ENCODE measurements at places on chromosomes 1 and 21.

- H3K36me3 ChIP-seq, result no peaks in the 10 kb centered on the region
- H3K4me1 ChIP-seq, result no peaks in the 10 kb centered on the region
- no peaks in the 10 kb centered on the region for H3K27me3 ChIP-seq
Measured at GRCh38 chr1:230894032-230894431, 25.7 kb upstream of the C1orf198 start.

GRCh38 chr21:44980562-44981489 is 41.0 kb downstream of the SLX9 start:
- no peaks in the 10 kb centered on the region for H3K36me3 ChIP-seq
- no peak overlapping the region for H3K27ac ChIP-seq
- H3K4me3 ChIP-seq, result no peak overlapping the region
- DNase-seq, result no peak
- H3K4me1 ChIP-seq, result no peaks in the 10 kb centered on the region
- no peaks in the 10 kb centered on the region for H3K27me3 ChIP-seq

DNA sequence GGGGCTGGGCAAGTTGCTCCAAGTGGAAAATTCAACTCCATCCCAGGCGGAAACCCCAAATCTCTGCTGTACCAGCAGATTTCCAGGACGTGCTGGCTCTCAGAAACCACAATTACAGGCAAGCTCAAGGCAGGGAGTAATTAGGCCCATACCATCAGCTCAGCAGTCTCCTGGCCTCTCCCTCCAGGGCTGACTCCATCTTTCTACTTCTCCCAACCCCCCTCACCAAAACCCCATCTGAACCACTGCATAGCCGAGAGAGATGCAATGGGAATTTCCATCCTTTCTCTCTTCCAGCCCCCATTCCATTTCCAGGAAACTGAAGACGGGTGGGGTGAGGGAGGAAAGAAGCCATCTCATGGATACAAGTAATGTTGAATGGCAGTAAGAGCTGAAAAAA is 41.2 kb downstream of the ARHGEF11 start:
- no peak for DNase-seq
- H3K4me1 ChIP-seq, result no peaks in the 10 kb centered on the region
- no peak overlapping the region for H3K27ac ChIP-seq
- H3K27me3 ChIP-seq, result no peaks in the 10 kb centered on the region

DNA sequence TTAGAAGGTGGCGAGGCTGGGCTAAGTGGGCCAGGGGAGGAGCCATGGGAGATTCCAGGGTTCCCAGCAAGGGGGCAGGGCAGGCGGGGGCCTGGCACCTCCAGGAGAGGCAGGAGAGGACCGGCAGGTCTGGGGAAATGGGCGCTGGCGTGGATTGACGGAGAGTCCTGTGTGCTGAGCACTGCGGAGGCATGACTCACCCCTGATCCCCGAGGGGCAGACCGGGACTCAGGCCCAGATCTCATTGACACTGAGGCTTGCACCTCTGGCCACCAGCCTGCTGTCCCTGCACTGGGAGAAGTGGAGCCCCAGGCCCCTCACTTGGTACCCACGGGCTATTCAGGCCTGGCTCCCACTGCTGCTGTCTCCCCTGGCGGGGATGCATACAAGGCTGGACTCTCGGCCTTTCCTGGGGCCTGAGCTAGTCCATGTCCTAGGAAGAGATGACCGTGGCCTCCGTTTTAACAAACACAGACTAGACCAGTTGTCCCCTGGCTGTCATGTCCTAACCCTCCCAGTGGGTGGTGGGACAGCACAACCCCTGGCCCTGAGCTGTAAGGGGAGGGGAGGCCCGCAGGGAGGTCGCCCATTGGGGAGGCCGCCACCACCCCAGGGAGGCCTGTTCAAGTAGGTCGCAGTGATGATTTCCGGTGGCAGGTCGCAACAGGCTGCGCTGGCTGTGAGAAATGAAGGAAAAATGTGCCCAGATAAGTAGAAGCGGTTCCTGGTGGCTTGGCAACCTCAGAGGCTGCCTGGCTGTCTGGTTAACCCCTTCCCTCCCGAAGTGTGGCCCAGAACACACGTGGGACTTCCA is 39.7 kb downstream of the RIPK4 start:
- H3K36me3 ChIP-seq, result no peaks in the 10 kb centered on the region
- no peak for DNase-seq
- no peaks in the 10 kb centered on the region for H3K4me1 ChIP-seq
- H3K4me3 ChIP-seq, result no peak overlapping the region

- H3K27me3 ChIP-seq, result no peaks in the 10 kb centered on the region
- H3K27ac ChIP-seq, result no peak overlapping the region
- no peaks in the 10 kb centered on the region for H3K36me3 ChIP-seq
- no peak for DNase-seq
- no peak overlapping the region for H3K4me3 ChIP-seq
Measured at GRCh38 chr1:183003203-183003602, 20.0 kb upstream of the LAMC1 start.

- no peaks in the 10 kb centered on the region for H3K36me3 ChIP-seq
- no peak for DNase-seq
- H3K4me1 ChIP-seq, result no peaks in the 10 kb centered on the region
- H3K4me3 ChIP-seq, result no peak overlapping the region
- H3K27ac ChIP-seq, result no peak overlapping the region
Measured at GRCh38 chr1:8189931-8190483, 127.9 kb upstream of the SLC45A1 start.

DNA sequence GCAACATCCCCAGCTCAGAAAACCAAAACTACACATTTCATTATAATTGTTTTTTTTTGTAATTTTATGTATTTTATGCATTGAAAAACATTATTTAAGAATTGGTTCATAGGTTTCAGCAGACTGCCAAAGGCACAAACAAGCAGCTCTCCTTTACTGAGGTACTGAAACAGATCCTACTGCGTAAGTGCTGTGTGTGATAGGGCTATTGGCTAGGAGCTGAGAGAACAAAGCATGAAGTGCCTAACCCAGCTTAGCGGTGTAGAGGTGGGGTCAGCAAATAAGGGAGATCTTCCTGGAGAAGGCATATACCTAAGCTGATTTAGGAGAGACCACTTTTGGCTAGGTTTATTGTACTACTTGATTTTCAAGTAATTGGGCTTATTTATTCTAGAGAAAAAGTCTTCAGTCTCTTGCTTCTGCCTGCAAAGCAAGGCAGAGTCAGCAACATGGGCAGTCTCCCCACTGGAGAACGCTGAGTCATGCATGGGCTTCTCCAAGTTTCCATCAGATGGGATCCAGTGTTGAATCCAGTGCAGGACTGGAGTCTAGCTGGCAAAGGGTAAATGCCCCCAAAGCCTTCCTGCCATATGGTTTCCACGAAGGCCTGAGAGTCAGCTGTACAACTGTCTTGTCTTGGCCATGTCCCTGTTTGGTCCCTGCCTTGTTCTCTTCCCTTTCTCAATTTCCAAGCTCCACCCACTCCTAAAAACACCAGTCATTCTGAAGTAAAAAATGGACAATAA is 18.0 kb upstream of the YTHDF2 start:
- H3K4me3 ChIP-seq, result no peak overlapping the region
- DNase-seq, result no peak
- no peaks in the 10 kb centered on the region for H3K4me1 ChIP-seq
- H3K27me3 ChIP-seq, result no peaks in the 10 kb centered on the region

DNA sequence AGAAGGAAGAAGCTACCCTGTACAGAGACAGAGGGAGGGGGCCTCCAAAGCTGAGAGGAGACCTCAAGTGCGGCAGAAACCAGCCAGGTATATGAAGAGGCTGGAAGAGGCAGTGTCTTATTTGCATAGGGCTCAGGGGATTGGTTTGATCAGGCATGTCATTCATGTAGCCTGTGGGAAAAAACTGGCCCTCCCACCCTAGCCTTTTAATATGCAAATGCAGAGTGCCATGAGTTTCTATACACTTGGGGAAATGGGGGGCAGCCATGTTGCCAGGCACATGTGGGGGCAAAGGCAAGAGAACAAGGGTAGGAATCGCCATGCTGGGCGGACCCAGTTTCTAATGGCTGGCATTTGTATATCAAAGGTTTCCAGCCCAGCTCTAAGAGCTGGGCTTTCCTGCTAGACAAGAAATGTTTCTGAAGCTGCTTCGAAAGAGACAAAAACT is 172.7 kb downstream of the RASAL2 start:
- H3K4me3 ChIP-seq, result no peak overlapping the region
- no peak for DNase-seq
- H3K27me3 ChIP-seq, result no peaks in the 10 kb centered on the region
- H3K4me1 ChIP-seq, result no peaks in the 10 kb centered on the region
- H3K27ac ChIP-seq, result no peak overlapping the region

GRCh38 chr1:205091043-205091740 is 6.9 kb upstream of the TMEM81 start:
- DNase-seq, result no peak
- H3K27me3 ChIP-seq, result no peaks in the 10 kb centered on the region
- peaks cover 46% of the 10 kb centered on the region for H3K36me3 ChIP-seq

DNA sequence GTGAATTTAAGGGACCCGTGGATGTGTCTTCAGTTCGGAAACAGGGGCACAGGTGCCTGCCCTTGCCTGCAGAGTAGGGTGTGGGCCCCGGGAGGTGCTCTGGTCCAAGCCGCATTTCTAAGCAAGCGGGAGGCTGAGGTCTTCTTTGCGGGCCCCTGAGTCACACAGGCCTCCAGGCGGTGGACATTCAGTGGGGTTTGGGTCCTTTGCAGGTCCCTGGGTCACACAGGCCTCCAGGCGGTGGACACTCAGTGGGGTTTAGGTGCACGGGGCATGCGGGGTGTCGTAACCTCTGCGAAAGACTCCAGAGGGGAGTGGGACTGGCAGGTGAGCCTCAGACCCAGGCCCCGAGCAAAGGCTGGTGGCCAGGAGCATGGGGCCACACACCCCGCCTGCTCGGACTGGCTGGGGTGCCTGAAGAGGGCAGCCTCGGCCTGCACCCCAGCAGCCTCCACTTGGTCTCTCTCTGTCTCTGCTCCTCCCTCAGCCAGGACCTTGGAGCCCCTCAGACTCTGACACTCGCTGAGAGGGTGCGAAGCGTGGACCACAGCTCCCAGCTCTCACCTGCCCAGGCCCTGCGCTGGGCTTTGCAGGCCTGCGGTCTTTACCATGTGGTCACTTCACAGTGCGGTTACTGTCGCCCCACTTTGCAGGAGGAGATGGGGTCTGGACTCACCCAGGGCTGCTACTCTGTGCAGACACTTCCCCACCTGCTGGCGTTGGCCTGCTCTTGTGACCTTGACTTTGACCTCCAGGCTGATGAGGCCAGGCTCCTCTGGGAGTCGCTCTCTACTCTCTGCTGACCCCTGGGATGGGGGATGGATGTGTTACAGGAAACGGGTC is 6.0 kb upstream of the AGPAT3 start:
- no peaks in the 10 kb centered on the region for H3K36me3 ChIP-seq
- H3K4me3 ChIP-seq, result no peak overlapping the region
- no peaks in the 10 kb centered on the region for H3K27me3 ChIP-seq
- H3K4me1 ChIP-seq, result no peaks in the 10 kb centered on the region
- no peak overlapping the region for H3K27ac ChIP-seq

DNA sequence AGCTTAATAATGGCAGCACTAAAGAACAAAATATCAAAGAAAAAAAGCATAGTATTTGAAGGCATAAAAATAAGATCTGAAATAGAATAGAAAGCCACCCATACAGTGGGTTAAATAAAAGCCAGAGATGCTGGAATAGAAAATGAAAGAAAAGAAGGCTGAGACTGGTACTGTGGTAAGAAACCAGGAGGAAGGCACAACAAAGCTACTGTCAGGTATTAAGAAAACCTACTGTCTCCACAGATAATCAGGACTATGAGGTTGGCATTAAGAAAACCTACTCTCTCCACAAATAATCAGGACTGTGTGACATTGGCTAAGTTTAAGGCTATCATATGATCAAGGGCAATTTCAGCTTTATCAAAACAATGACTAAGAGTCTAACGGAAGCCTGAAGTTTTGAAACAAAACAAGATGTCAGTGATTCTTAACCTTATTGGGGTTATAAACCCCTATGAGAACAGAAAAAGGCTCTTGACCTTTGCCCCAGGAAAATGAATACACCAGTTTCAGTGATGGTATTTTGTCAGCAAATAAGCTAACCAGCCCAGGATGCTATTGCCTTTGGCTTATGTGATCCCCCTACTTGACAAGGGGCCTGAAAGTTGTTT is 24.4 kb downstream of the MCOLN2 start:
- peaks cover 18% of the 10 kb centered on the region for H3K4me1 ChIP-seq
- H3K4me3 ChIP-seq, result no peak overlapping the region
- DNase-seq, result no peak
- H3K27me3 ChIP-seq, result no peaks in the 10 kb centered on the region

DNA sequence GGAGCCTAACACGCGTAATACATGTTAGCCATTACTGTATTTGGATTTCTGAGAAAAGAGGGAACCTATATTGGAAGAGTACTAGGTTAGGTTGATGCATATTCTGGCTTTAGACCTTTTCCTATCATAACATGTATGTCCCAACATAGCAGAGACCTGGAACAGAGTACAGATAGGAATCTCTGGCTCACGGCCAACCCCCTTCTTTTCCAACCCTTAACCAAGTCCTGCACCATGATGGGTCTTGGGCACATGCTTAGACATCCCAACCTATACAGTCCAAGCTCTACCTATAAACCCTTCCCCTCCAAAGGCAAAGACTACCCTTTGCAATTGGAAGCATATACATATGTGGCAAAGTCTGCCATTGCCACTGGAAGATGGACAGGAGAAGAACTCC is 227.9 kb downstream of the TM2D1 start:
- H3K4me1 ChIP-seq, result no peaks in the 10 kb centered on the region
- H3K4me3 ChIP-seq, result no peak overlapping the region
- H3K36me3 ChIP-seq, result no peaks in the 10 kb centered on the region
- no peak for DNase-seq
- no peaks in the 10 kb centered on the region for H3K27me3 ChIP-seq
- no peak overlapping the region for H3K27ac ChIP-seq

GRCh38 chr1:100359139-100359538 is 6.8 kb downstream of the CDC14A start:
- peaks cover 3% of the 10 kb centered on the region for H3K36me3 ChIP-seq
- no peak overlapping the region for H3K4me3 ChIP-seq
- H3K4me1 ChIP-seq, result peaks cover 81% of the 10 kb centered on the region
- no peak for DNase-seq

GRCh38 chr1:29845910-29846309 is 609.6 kb downstream of the PTPRU start:
- no peaks in the 10 kb centered on the region for H3K36me3 ChIP-seq
- no peaks in the 10 kb centered on the region for H3K27me3 ChIP-seq
- no peak overlapping the region for H3K4me3 ChIP-seq
- no peak overlapping the region for H3K27ac ChIP-seq
- H3K4me1 ChIP-seq, result no peaks in the 10 kb centered on the region

- no peaks in the 10 kb centered on the region for H3K27me3 ChIP-seq
- no peaks in the 10 kb centered on the region for H3K4me1 ChIP-seq
- no peaks in the 10 kb centered on the region for H3K36me3 ChIP-seq
- DNase-seq, result no peak
- H3K4me3 ChIP-seq, result no peak overlapping the region
- H3K27ac ChIP-seq, result no peak overlapping the region
Measured at GRCh38 chr1:13595411-13595810, 11.8 kb downstream of the PDPN start.

GRCh38 chr21:39688010-39688409 is 57.0 kb upstream of the IGSF5 start:
- no peaks in the 10 kb centered on the region for H3K4me1 ChIP-seq
- H3K27me3 ChIP-seq, result no peaks in the 10 kb centered on the region
- no peaks in the 10 kb centered on the region for H3K36me3 ChIP-seq
